BJ (cell line): ENCODE measurements at places on chromosomes 4 and X.

DNA sequence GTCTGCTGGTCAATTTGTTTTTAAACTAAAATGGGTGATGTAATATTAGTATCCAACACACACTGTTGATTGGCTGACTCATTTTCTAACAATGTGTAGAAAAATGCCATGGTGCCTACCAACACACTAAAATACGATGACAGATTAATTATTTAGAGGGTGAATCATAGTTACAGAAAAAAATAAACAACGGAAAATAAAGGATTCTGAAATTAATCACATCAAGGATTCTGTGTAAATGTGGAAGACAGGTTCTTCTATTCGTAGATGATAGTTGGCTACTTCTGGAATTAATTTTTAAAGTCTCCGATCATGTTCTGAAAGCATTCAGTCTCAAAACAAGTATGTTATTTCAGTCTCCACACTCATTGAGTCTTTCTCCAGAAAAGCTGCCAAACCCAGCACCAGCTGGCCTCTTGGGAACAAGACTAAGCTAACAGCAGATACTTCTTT lies 8.2 kb upstream of the IQCM start:
- peak; percentile 89 for DNase-seq

DNA sequence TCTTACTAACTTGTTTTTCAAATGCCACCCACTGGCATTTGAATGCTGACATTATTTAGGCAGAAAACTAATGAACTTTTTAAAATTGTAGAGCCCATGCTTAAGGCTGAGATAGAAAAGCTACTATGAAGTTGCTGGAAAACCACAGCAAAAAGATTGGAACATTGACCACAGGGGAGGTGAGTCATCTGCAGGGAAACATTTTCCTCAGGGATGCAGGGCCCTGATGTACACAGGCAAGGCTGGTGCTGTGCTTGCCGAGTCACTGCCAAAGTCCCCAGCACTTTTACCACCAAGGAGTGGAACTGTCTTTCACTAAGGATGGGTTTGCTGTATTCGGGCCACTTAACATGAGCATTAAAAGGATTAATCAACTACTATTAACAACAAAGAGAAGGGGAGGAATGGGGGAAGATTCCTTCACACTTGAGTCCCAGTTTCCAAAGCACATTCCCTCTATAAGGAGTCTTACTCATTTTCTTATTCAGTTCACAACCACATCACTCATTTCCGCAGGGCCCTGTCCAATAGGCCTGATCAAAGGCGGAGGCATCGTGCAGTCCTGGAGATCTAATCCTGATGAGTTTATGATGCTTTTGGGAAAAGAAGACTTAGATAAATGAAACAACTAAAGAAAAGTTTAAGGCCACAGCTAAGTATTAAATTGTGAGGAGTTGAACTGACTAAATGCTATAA lies 202.9 kb upstream of the NPY2R start:
- no peak for DNase-seq

- DNase-seq, result no peak
Measured at GRCh38 chr4:177051473-177052060, 258.1 kb upstream of the NEIL3 start.

- no peak for DNase-seq
Measured at GRCh38 chr4:7423391-7423790, 11.3 kb downstream of the PSAPL1 start.

- DNase-seq, result no peak
Measured at GRCh38 chr4:120545391-120545790, 377.1 kb downstream of the PRDM5 start.

GRCh38 chrX:9535101-9535500 lies 70.2 kb downstream of the TBL1X start:
- no peak for DNase-seq

GRCh38 chr4:54440394-54441136 lies 211.5 kb downstream of the PDGFRA start:
- DNase-seq, result no peak

DNA sequence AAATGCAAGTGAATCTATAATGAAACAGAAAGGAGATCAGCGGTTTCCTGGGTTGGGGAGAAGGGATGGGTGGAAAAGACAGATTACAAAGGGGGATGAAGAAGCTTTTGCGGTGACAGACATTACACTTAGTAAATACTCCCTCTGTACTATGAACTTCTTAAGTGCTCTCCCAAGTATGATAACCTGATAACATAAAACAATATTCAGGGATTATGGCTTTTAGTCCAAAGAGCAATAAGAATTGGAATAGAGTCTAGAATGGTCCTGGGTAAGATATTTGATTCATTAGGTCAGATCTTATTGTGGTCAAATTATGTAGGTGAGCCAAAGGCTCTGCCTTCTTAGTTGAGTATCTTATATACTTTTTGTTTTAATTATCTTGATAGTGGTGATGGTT lies 9.2 kb downstream of the LRRC66 start:
- no peak for DNase-seq

- DNase-seq, result no peak
Measured at GRCh38 chr4:69757464-69757863, 3.0 kb downstream of the SULT1B1 start.

- peak; percentile 1 for DNase-seq
Measured at GRCh38 chrX:18582910-18583493, 88.9 kb downstream of the RS1 start.

GRCh38 chrX:153448556-153449367 lies 2.9 kb upstream of the TREX2 start:
- no peak for DNase-seq

- no peak for DNase-seq
Measured at GRCh38 chr4:3834186-3834662, 68.0 kb downstream of the ADRA2C start.

- DNase-seq, result no peak
Measured at GRCh38 chr4:8819473-8820177, 52.0 kb downstream of the HMX1 start.

- DNase-seq, result no peak
Measured at GRCh38 chr4:66186095-66186494, 515.8 kb upstream of the EPHA5 start.

DNA sequence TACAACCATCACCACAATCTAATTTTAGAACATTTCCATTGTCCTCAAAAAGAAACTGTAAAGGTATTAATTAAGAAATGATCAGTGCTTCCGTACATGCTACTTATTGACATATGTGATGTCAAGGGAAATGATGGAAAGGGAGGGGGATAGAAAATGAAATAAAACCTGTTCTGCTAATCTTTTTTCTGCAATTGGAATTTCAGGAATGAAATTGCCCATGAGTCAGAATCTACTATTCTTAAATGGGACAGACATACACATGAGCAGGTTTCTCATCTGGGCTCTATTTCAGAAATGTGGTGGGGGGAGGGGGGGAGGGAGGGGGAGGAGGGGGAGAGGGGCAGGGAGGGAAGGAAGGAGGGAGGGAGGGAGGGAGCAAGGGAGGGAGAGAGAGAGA lies 91.0 kb downstream of the SHROOM4 start:
- DNase-seq, result no peak

- DNase-seq, result no peak
Measured at GRCh38 chr4:113869743-113870375, 108.3 kb upstream of the CAMK2D start.

DNA sequence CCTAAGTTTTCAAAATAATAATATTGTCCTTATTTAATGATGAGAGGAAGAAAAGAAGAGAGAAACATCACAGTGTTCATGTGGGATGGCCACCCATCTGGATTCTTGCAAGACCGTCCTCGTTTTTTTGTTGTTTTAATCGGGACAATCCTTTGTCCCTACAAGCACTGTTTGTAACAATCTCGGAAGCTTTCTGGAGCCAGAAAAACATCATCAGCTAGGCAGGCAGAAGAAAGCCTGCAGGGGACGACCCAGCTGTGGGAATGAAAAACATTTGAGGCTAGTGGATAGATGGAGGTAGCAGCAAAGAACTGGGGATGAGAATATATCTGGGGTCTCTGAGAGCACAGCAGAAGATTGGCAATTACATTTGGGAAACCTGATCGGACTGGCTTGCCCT lies 105.6 kb downstream of the DKK2 start:
- no peak for DNase-seq

GRCh38 chrX:70664726-70665125 lies 220.1 kb downstream of the DLG3 start:
- no peak for DNase-seq

DNA sequence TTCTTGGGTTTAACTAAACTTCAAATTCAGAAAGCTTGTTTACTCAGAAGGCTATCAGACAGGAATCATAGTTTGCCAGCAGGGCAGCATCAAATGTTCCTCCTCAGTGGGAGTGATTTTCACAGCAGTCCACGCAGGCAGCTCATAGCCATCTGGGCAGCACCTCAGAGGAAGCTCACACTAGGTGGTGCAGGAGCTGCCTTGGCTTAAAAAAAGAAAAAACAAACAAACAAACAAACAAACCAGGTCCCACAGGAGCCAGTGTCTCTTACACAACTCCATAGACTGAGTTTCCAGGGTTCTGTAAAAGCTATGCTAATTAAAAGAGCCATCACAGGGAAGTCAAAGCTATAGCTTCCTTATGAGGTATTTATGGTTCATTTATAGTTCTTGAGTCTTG lies 10.5 kb upstream of the KLHL5 start:
- no peak for DNase-seq

DNA sequence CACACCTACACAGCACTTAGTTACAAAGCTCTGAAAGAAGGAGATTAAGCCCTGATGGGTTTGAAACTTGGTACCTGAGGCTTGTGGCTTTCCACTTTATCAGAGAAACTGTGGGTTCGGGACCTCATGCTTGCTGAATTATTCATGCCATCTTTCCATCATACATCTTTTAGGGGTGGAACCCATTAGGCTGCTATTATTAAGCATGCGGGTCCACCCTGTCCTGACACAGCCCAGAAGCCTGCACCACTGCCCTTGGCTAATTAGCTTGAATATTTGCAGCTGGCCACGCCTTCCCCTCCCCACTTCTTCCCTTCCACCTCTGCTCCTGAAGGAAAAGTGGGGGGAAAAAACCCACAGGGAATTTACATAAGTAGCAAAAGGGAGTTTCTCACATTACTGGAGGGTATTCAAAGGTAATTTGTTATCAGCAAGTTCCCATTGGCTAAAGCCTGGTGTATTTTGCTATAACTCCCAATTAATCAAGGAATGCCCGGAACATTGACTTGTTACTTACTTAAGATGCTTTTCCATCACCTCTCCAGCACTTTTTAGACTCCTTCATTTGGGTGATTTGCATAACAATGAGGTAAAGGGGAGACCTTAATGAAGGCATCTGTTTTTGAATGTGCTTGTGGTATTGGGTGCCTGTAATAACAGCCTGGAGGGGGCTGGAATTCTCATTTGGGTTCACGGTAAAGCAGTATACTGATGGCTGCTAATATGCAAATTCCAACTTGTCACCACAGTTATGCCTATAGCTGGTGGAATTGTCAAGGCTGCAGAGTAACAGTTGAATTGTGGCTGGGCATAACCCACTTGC lies 231.7 kb upstream of the GATB start:
- no peak for DNase-seq

GRCh38 chr4:186137196-186137794 lies 32.8 kb downstream of the FAM149A start:
- no peak for DNase-seq
